ENCODE measurements at places on chromosomes 11 and 22. TPM values are rescaled to one million over a fixed set of nuclear protein-coding genes. Genes with fewer than 3 reads are reported as not detected.
A peak's percentile ranks its signal among the peaks of the same experiment; 100 is the strongest.

GRCh38 chr11:114075891-114076441, 16.5 kb downstream of the ZBTB16 start:
- DNase-seq: peak; percentile 64

GRCh38 chr22:22759889-22760546, 115.6 kb downstream of the GGTLC2 start:
- no peak for DNase-seq

GRCh38 chr11:21514316-21514715, 678.6 kb upstream of the ANO5 start:
- peak; percentile 16 for DNase-seq

GRCh38 chr11:94184846-94185245, 56.2 kb downstream of the PANX1 start:
- no peak for DNase-seq

- DNase-seq: no peak
Measured at GRCh38 chr11:65916391-65916790, 2.5 kb downstream of the C11orf68 start.

DNA sequence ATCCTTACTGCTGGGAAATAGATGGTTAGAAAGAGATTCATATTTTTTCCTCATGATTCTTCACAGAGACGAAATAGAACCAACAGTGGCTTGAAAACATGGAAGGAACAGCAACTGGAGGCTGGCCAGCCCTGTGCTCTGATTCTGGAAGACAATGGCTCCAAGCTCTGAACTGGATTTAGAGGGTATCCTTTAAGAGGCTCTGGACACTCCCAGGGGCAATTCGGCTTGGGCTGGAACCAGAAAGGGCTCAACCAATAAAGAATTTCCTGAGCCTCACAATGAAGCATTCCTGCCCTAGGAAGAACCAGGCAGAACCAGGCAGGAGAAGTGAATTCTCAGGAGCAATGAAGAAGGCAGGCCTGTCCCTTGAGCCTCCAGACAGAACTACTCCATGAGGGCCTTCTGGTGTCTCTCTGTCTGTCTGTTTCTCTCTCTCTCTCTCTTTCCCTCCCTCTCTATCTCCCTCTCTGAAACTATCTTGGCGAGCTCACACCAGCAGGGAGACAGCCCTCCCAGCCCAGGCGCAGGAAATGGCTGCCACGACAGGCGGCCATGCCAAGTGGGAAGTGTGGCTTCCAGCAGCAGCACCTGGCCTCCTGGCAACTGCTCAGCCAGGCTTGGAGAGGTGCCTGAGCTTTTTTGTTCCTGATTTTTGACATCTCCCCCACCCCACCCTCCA, 93.3 kb downstream of the RCN1 start:
- DNase-seq: peak; percentile 16

SCUBE2 gene
- 29.7 TPM for polyA plus RNA-seq

LDLRAD3 gene
- 17.6 TPM for polyA plus RNA-seq

MPEG1 gene
- polyA plus RNA-seq: 13.0 TPM

FERMT3 gene
- 11.4 TPM for polyA plus RNA-seq

All from left lung (tissue), 14 donors.